ENCODE measurements at places on chromosomes 11 and 22.
A peak's percentile ranks its signal among the peaks of the same experiment; 100 is the strongest.

DNA sequence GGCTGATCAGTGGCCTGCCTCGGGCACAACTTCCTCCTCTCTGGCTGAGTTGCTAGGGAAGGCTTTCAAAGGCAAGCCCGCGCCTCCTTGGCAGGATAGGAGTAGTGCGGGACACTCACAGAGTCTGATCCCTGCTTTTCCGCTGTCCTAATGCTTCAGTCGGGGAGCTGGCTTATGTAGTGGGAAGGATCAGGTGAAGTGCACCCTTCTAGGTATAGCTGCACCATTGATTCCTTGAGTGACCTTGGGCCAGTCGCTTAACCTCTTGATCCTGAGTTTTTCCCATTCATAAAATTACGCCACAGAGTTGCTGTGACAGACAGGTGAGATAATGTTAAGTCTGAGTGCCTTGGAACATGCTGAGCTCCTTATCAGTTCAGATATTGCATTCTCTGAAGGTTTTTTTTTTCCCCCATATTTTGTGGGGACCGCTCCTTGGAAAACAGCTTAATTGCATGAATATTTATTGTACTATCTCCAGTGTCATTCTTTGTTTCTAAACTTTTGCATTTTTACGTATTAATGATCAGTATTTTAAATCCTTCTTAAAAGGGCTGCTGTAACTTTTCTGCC lies 961 bp downstream of the IPO7 start:
- DNase-seq = peak; percentile 44

DNA sequence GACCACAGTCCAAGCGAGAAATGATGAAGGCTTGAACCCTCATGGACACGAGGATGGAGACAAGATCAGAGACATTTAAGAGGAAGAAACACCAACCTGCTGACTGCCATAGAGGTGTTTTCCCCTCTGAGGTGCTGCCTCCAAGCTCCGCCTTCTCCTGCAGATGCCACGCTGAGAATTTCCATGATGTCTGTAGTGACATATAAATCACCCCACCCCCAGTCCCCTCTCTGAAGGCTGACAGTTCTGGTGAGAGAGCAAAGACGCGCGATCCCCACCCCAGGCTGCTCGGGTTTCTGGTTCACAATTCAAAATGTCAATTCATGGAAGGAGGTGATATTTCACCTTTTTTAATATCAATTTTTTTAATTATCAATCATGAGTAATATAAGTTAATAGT lies 28.2 kb downstream of the LRRC32 start:
- DNase-seq = no peak

GRCh38 chr11:31977343-31977742 lies 113.5 kb upstream of the RCN1 start:
- no peak for DNase-seq

DNA sequence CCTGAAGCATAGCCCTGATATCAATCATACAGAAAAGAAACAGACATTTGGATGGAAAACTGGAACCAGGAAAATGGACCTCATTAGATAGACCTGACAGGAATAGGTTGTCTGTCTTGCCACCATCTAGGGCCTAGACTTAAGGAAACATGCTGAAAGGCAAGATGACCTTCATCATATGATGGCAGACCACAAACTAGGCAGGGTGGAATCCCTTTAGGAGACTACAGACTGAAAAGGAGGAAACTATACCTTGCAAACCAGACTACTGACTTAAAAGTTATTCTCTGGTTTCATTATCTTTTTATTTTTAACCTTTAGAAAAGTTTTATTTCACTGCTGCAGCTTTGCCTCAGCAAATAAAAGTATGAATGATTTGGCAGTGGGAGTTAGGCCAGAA lies 20.3 kb downstream of the SBF2 start:
- no peak for DNase-seq
